ENCODE measurements at places on chromosomes 7 and 10.

DNA sequence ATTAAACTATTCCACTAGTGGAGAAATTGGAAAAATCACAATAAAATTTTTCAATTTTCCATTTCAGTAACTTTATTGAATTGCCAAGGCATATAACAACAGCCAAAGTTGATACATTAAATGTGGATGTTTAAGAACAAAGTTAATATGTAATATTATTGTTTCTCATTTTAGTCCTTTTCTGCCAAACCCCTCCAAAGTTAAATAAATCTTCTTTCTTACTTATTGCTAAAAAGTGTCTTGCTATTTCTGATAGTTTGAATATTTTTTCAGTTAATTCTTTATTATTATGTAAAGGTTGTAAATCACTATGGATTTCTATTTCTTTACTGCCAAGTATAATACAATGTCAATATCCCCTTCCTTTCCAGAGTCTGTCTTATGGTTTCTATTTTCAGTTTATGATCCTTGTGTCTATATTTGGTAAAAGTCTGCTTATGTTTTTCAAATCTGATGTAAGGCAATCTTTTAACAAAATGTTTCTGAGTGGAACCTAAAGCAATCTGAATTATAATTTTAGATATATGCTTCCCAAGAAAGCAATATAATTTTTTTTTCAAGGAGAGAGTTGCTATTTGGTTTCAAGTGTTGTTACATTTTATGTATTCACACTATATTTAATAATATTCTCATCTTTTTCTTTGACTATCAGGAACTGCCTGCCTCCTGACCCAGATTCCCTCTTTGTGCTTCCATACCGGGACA, 80.3 kb upstream of the RHOBTB1 start:
- DNase-seq = no peak

- no peak for DNase-seq
Measured at GRCh38 chr7:33973231-33974015, 68.1 kb downstream of the BMPER start.

DNA sequence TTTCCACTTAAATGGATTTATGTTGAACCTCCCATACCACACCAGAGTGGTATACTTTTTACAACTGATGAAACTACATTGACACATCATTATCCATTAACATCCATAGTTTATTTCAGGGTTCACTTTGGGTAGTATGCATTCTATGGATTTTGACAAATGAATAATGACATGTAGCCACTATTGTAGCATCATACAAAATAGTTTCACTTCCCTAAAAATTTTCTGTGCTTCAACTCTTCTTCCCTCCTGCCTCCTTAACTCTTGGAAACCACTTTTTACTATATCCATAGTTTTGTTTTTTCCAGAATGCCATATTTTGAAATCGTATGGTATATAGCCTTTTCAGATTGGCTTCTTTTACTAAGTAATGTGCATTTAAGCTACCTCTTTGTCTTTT, 199.5 kb upstream of the TMEM196 start:
- no peak for DNase-seq

GRCh38 chr7:142960955-142961512, 1.1 kb downstream of the KEL start:
- DNase-seq = no peak

- no peak for DNase-seq
Measured at GRCh38 chr10:91785830-91786229, 12.4 kb upstream of the TNKS2 start.

- no peak for DNase-seq
Measured at GRCh38 chr10:4088354-4089066, 303.5 kb upstream of the KLF6 start.

DNA sequence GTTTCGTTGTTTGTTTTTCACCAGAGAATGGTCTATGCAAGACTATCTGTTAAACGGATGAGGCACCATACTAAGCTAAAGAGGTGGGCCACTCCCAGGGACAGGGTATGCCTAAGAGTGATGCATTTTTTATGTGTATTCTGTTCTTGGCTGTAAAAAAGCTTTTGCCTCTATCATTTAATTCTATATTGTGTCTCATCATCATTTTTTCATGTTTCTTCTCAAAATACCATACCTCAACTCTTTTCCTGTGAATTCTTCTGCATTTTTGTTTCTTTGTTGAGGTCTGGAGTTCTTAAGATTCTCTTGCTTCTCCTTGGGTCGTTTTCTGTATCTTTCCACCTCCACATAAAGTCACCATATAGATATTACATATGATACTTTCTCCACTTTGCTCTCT, 357.4 kb downstream of the GPR158 start:
- no peak for DNase-seq

- no peak for DNase-seq
Measured at GRCh38 chr10:110808615-110809014, 63.1 kb upstream of the PDCD4 start.

- no peak for DNase-seq
Measured at GRCh38 chr10:34407324-34407805, 407.7 kb downstream of the PARD3 start.

GRCh38 chr7:28165961-28166955, 14.3 kb downstream of the JAZF1 start:
- DNase-seq = no peak

- no peak for DNase-seq
Measured at GRCh38 chr7:79320741-79321473, 132.6 kb downstream of the MAGI2 start.

DNA sequence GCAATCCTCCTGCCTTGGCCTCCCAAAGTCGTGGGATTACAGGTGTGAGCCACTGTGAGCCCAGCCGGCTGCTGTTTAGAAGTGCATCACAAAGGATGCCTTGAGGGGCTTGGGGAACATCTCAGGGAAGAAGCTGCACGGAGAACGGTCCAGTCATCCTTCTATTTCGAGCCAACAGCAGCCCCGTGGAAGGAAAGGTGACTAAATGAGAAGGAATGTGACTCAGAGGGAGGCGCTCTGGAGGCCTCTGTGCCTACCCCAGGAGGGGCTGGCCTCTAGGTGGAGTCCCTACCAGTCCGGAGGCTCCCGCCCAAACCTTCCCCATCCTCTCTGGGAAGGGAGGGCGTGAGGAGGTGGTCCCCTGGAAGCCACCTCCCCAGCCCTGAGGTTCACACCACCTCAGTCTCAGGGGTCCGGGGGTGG, 76.2 kb downstream of the CTBP2 start:
- DNase-seq = no peak

GRCh38 chr7:114997487-114998404, 75.9 kb downstream of the MDFIC start:
- DNase-seq = no peak

Data from stimulated activated CD8-positive, alpha-beta memory T cell treated with anti-CD3 and anti-CD28 coated beads, Interleukin-4, amount 100 ng/mL, for 48 hours (primary cell).